ENCODE measurements at places on chromosomes 1 and 21. TPM values are rescaled to one million over a fixed set of nuclear protein-coding genes. Genes with fewer than 3 reads are reported as not detected.

GRCh38 chr1:65372557-65372956, 47.9 kb upstream of the LEPR start:
- no peak for DNase-seq

Gene MIXL1
- total RNA-seq, result not detected

- no peak for DNase-seq
These were observed 35.4 kb downstream of the VPS45 start for GRCh38 chr1:150102986-150103385.

Gene LRRN2
- total RNA-seq, result 6.6 TPM

DNA sequence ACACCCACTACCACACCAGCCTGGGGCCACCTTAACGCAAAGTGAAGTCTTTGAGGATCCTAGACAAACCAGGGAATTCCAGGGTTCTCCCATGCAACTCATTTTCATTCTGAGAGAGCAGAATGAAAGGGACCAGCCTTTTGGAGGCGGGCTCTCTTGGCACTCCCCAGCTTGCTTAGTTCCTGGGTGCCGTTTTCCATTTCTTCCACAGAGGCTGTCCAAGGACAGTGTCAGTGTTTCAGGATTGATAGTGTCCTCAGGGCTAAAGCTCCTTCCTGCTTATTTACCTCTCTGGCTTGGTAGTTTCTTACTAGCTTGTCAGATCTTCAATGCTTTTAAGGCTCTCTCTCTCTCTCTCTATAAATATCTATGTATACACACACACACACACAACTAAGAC, 30.1 kb upstream of the GNG4 start:
- DNase-seq, result no peak

Gene IL24
- 1.1 TPM for total RNA-seq

DNA sequence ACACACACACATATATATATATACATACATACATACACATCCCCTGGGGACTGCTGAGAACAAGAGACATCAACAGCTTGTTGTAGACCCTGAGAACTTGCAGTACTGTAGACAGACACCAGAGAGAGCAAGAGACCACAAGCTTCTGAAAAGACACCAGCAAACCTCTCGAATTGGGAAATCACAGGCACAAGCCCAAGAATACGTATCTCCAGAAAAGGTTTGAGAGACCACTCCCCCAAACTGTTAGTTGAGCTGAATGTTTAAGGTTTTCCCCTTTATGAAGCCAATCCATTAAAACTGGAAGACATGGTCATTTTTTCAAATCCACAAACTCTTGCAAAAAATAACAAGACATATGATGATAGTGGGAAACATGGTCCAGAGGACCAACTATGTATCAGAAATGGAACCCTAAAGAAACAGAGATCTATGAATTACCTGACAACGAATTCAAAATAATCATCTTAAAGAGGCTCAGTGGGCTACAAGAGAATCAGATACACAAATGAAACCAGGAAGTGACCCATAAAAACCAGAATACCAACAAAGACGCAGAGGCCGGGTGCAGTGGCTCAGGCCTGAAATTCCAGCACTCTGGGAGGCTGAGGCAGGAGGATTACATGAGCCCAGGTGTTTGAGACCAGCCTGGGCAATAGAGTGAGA, 45.1 kb downstream of the SLC2A1 start:
- no peak for DNase-seq

Gene ADAM30
- total RNA-seq, result not detected

DNA sequence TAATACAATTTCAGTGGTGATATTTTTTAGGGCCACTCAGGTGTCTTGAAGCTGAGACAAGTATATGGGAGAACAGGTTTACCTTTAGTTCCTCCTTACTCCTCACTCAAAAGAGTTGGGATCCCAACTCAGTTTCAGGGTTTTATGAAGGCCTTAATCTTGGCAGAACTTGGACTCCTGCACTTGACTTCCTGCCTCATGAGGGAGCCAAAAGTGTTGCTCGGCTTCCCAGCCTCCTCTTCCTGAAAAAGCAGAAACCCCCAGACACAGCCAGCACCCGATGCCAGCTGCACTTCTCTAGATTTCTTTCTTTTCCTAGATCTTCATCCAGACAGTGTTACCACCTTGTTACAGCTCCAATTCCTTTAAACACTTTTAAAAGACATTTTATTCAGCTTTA, 70.8 kb upstream of the TMPRSS2 start:
- DNase-seq, result no peak

Gene BEST4
- not detected for total RNA-seq

DNA sequence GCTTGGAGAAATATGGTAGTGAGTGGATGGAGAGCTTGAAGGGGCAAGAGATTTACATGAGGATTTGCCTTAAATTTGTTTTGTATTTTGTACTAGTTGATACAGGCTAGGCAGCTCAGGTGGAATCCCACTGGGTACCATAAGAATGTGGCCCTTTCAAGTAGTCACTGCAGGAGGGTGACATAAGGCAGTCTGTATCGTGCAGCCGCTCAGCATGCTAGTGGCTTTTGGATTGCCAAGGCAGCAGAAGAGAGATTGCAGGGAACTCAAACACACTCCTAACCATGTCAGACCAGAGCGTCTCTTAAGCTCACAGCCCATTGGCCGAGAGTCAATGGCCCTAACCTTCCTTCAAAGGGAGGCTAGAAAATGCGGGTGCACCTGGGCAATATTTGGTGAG, 420.0 kb downstream of the ADGRL2 start:
- DNase-seq, result no peak

DNA sequence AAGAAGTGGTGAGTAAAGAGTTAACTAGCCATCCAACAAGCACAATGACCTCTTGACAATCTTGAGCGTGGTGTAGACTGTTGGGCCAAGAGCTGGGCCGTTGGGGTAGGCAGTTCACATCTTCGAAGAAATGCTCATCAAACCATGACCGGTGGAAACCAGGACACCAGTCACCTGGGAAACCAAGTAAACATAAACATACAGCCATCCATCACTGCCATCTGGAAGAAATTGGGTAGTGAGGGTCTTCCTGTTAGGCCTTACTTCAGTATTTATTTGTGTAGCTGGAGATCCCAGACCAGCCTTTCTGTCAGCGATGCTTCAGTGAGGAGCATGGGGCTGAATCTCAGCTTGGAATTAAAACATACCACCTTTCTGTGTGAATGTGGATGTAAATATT, 108.1 kb upstream of the HAO2 start:
- no peak for DNase-seq

DNA sequence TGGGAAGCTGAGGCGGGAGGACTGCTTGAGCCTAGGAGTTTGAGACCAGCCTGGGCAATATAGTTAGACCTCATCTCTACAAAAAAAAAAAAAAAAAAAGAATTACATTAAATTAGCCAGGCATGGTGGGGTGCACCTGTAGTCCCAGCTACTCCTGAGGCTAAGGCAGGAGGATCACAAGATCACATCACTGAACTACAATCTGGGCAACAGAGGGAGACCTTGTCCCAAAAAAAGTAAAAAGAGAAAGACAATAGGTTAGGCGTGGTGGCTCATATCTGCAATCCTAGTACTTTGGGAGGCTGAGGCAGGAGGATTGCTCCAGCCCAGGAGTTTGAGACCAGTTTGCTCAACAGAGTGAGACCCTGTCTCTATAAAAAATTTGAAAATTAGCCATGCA, 130.3 kb downstream of the TIAM1 start:
- no peak for DNase-seq

Gene KIF26B
- total RNA-seq, result 0.83 TPM

Measured in right atrium auricular region (tissue), 2 donors.